Urothelium cell line (cell line): ENCODE measurements at places on chromosomes 3 and 15.

DNA sequence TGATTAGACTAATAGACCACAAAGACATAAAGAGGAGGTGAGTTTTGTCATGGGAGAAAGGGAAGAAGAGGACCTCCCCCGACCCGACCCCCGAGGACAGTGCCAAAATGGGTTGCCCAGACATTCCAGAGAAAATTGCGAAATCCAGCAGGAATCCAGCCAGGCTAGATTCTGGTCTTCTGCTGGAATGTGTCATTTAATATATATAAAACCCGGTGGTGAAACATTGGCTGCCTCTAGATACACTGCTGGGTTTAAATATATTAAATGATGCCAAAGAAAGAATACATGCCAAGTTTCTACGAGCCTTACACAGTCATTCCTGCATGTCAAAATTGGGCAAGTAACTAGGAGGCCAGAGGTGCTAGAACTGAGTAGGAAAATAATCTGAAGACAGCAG is 45.3 kb upstream of the SPESP1 start:
- peak; percentile 38 for DNase-seq

DNA sequence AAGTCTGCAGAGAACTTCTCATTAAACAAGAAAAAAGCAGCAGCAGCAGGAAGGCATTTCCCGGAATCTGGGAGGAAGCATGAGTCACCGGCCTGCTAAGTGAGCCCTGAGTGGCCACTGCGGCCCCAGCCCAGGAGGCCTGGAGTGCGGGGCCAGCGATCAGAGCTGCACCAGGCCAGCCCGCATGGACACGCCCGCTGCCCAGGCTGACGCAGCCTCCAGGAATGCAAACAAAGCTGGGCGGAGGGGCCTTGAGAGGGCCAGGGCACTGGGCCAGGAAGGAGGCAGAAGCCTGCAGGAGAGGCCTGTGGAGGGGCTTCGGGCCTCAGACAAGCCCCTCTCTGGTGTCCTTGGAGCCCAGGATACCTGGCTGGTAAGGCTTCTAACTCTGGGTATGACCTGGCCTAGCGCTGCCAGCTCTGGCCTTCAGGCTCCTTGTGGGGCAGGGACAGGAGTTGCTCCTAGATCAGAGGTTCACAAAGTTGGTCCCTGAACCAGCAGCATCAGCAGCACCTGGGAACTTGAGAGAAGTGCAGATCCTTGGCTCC is 101.2 kb downstream of the SMAD6 start:
- peak; percentile 99 for DNase-seq

DNA sequence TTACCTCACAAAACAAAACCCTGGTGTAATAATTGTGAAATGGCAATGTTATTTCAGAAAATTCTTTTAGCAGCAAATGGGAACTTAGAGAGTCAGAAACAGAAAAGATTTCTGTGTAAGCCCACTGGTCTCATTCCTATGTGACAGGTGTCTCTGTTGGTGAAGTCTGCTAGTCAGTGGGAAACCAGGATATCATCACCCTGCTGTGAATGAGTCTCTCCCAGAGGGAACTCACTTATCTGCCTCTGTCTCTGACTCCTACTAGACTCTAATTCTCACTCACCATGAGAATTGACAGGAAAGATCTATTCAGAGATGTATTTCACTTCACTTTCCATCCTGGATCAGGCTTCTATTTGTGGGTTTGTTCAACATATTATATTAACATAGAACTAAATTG is 266.0 kb downstream of the EPHA3 start:
- no peak for DNase-seq

- no peak for DNase-seq
Measured at GRCh38 chr3:170724599-170725280, 138.9 kb upstream of the SLC7A14 start.

- DNase-seq = no peak
Measured at GRCh38 chr3:71813704-71814103, 28.8 kb upstream of the PROK2 start.

DNA sequence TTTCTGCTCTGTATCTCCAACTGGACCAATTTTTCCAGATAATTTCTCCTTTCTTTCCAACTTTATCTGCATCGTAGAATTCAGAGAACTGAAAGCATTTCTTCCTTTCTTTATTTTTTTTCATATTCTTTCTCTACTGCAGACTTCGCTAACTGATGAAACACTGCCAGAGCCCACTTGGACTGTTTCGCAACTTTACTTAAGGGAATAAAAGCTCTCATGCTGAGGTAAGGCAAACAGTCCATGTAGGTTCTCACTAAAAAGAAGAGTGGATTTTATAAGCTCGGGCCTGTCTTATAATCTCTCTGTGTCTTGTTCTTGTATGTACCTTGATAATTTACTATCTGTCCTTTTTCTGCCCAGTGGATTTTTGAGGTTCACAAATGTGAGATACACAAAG is 163.5 kb downstream of the CNTN4 start:
- no peak for DNase-seq

DNA sequence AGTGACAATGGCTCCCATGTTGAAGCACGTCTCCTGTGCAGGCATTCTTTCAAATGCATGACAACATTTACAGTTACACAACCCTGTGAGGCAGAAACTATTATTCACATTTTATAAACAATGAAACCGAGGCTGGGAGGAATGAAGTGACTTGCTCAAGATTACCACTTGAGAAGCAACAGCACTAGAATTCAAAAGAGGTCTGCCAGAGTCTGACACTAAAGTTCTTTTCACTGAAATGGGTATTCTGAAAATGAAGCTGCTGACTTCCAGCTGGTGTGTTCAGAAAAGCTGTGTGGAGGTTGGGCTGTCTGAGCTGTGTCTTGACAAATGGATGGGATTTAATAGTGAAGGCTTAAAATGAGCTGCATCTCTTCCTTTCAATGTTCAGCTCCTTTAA is 104.4 kb downstream of the THSD4 start:
- DNase-seq = no peak
